ENCODE measurements at places on chromosomes 4 and X. TPM values are rescaled to one million over a fixed set of nuclear protein-coding genes. Genes with fewer than 3 reads are reported as not detected.

CT45A2 gene
- not detected for total RNA-seq

SH3TC1 gene
- 8.0 TPM for total RNA-seq

WNK3 gene
- 0.96 TPM for total RNA-seq

MAGEC3 gene
- total RNA-seq = not detected

FAM184B gene
- not detected for total RNA-seq

NEUROG2 gene
- not detected for total RNA-seq

FAM47B gene
- total RNA-seq = not detected

TFE3 gene
- total RNA-seq = 42.5 TPM

ANXA3 gene
- total RNA-seq = 64.7 TPM

CAPN6 gene
- total RNA-seq = not detected

DCAF4L1 gene
- not detected for total RNA-seq

SMIM10 gene
- 11.8 TPM for total RNA-seq

CSAG3 gene
- not detected for total RNA-seq

PPEF2 gene
- not detected for total RNA-seq

XAGE1A gene
- total RNA-seq = not detected

FRMD7 gene
- not detected for total RNA-seq

DTHD1 gene
- total RNA-seq = not detected
